Activated CD4-positive, alpha-beta T cell treated with anti-CD3 and anti-CD28 coated beads, Interleukin-2, amount 10 ng/mL, durations not matched to agents 24 days and 14 days (primary cell): ENCODE measurements at places on chromosomes 7 and 10.

GRCh38 chr10:22427101-22427500, 81.8 kb downstream of the SPAG6 start:
- no peaks in the 10 kb centered on the region for H3K36me3 ChIP-seq
- no peak overlapping the region for H3K4me3 ChIP-seq
- DNase-seq = no peak
- H3K27me3 ChIP-seq = peaks cover 50% of the 10 kb centered on the region
- H3K4me1 ChIP-seq = peaks cover 5% of the 10 kb centered on the region
- no peak overlapping the region for H3K27ac ChIP-seq

DNA sequence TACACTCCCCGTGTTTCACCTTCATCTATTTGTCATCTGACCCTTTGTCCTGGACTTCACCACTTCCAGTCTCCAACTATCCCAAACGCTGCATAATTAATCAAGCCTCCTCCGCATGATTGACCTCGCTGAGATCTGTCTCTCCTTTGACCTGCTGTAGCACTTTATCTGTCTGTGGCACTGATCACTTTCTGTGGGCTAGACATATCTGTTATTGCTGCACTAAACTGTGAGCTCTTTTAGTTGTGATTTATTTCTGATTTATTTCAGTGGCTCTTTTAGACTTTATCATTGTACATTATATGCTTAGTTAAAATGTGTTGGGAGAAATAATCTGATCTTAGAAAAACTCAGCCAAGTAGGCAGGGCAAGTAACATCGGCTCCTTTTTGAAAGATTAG, 91.9 kb upstream of the GATA3 start:
- H3K4me1 ChIP-seq = peaks cover 4% of the 10 kb centered on the region
- no peaks in the 10 kb centered on the region for H3K27me3 ChIP-seq
- H3K36me3 ChIP-seq = peaks cover 22% of the 10 kb centered on the region
- H3K27ac ChIP-seq = no peak overlapping the region
- no peak overlapping the region for H3K4me3 ChIP-seq

DNA sequence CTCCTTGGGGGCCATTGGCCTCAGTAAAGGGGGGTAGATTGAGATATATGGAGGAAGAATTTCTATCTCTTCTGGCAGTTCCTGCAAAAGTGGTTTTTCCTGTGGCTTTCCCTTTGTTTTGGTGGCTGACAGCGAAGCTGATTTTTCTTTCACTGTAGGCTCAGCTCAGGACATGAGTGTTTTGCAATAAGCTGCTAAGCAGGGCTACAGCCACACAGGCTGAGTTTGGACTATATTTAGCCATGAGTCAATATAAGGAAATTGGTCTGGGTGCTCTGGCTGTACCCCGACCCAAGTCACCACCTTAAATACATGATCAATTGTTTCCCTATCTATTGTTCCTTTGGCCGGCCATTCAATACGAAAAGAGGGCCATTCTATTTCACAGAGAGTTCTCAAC, 212.7 kb upstream of the KCND2 start:
- H3K4me3 ChIP-seq = no peak overlapping the region
- no peaks in the 10 kb centered on the region for H3K27me3 ChIP-seq
- no peaks in the 10 kb centered on the region for H3K4me1 ChIP-seq
- DNase-seq = no peak

DNA sequence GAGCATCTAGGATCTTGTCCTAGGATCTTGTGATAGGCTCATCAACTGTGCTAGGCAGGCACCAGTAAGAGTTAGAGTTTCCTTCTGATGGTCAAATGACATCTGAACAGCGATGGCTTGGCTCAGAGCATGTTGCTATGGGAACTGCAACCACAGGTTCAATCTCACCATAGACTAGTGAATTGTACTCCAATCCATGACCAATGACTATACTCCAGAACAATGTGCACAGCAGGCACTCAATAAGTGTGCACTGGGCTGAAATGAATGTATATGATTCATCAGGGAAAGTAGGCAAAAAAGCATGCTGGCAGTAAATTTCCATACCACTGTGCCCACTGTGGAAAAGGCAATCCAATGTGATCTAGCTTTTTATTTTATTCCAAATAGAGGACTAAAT, 163.6 kb upstream of the HPS1 start:
- no peak overlapping the region for H3K4me3 ChIP-seq
- no peak overlapping the region for H3K27ac ChIP-seq
- H3K36me3 ChIP-seq = no peaks in the 10 kb centered on the region
- H3K27me3 ChIP-seq = peaks cover 12% of the 10 kb centered on the region
- no peak for DNase-seq

DNA sequence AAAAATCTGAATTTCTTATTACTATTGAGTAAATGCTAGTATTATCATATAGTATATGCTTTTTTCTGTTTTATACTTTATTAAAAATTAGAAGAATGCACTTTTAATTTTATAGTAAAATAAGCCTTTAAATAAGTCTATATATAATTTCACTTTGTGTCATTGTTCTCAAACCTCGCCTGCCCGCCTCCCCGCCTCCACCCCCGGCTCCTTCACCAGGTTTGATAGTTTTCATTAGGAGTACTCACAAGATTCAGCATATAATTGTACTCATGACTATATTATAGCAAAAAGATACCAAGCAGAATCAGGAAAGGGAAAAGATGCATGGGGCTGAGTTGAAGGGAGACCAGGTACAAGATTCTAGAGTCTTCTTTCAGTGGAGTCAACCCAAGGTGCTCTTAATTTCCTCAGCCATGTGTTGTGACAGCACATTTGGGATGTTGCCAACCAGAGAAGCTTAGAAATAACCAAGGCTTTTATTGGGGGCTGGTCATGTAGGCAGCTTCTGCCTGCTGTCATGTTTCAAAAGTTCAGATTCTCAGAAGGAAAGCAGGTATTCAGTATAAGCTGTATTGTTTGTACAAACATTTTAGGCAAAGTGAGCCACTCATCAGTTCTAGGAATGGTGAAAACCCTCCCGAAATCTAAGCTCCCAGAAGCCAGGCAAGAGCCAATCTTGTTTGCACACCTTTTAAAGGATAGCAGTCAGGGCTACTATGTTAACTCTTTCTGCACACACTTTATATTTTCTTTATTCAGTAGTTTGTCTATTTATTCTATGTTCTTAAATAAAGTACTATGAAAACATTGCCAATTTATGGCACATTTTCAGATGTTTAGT, 12.3 kb downstream of the NHLRC2 start:
- H3K4me3 ChIP-seq = no peak overlapping the region
- H3K27me3 ChIP-seq = no peaks in the 10 kb centered on the region
- H3K27ac ChIP-seq = no peak overlapping the region
- H3K4me1 ChIP-seq = peaks cover 7% of the 10 kb centered on the region

DNA sequence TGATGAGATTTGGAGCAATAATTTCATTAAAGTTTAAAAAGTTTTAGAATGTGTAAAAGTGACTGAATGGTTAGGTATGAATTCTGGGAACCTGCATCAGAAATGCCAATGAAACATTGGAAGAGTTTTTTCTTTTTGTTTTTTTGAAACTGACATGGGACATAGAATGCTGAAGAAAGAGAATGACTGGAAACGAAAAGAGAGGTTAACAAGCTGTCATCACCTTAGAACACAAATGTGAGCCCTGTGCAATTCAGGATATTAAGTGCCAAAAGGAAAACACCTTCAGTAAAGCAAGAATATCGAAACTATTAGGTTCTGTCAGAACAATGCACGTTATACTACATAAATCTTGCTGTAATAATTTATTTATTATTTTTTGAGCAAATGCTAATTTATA, 12.6 kb upstream of the EXOC4 start:
- H3K4me3 ChIP-seq = no peak overlapping the region
- DNase-seq = no peak
- no peaks in the 10 kb centered on the region for H3K36me3 ChIP-seq

GRCh38 chr7:26861050-26861449, 3.3 kb downstream of the SKAP2 start:
- H3K27ac ChIP-seq = no peak overlapping the region
- peaks cover 19% of the 10 kb centered on the region for H3K4me1 ChIP-seq
- H3K36me3 ChIP-seq = peaks cover 2% of the 10 kb centered on the region
- H3K4me3 ChIP-seq = no peak overlapping the region
- peaks cover 63% of the 10 kb centered on the region for H3K27me3 ChIP-seq
- DNase-seq = no peak

DNA sequence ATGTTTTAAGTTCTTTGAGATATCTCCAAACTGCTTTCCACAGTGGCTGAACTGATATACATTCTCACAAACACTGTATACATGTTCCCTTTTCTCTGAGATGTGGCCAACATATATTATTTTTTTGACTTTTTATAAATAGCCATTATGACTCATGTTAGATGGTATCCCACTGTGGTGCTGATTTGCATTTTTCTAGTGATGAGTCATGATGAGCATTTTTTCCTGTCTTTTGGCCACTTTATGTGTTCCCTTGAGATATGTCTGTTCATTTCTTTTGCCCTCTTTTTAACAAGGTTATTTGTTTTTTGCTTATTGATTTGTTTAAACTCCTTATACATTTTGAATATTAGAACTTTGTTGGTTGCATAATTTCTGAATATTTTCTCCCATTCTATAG, 1055.1 kb downstream of the NXPH1 start:
- no peaks in the 10 kb centered on the region for H3K27me3 ChIP-seq
- DNase-seq = no peak
- H3K36me3 ChIP-seq = no peaks in the 10 kb centered on the region
- no peaks in the 10 kb centered on the region for H3K4me1 ChIP-seq
- no peak overlapping the region for H3K27ac ChIP-seq

DNA sequence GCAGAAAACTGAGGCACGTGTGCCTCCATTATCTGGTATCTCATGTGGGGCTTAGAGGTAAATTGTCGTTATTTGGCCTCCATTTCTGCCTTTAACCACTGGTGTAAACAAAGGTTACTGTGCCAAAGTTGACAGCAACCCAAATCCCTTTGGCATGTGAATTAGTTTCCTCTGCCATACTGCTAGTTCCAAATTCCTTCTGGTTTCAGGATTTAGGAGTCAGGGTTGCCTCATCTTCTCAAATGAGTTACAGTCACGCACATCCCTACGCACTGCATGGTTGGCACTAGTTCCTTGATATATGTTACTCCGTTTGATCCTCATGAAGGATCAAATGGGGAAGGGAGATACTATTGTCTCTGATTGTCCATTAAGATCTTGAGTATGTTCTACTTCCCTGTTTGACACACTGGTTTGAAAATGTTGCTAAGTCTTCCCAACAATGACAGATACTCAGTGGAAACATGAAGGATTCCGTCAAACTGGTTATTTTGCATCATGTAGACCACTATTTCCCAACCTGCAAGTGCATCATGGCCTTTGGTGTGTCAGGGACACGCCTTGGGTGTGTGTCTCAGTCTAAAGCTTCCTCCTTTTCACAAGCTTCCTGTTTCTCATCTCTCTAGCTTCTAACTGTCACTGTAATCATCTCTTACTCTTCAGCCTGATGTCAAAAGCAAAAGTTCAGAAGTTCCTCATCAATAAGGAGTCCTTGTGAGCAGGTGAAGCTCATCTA, at the start of gene LIPN:
Gene LIPN, plus strand, starts transcription at position 655 of the 736 bp plus-strand sequence. CDS start 1,386 bp downstream, outside the sequence.
- H3K27me3 ChIP-seq = peaks cover 30% of the 10 kb centered on the region
- no peak within 1 kb of the TSS for H3K4me3 ChIP-seq
- no peaks in the 10 kb centered on the region for H3K36me3 ChIP-seq
- no peak within 1 kb of the TSS for H3K27ac ChIP-seq
- DNase-seq = no peak

DNA sequence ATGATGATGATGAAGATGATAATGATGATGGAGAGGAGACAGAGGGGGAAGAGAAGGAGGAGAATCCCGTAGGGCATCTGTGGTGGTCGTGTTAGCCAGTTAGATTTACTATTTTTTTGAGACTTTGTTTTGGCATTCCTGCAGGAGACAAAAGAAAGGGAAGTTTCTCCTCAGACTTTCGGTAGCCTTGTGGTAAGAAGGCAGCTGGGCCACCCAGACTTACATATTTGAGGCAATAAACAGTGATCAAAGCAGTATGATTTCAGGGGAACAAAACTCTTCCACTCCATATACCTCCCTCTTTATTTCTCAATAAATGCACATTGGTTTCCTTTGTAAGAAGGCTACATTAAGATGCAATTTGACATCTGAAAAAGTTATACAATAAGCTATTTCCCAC, 32.4 kb upstream of the BICC1 start:
- no peak overlapping the region for H3K4me3 ChIP-seq
- peaks cover 2% of the 10 kb centered on the region for H3K4me1 ChIP-seq
- H3K36me3 ChIP-seq = no peaks in the 10 kb centered on the region
- no peak for DNase-seq
- peaks cover 2% of the 10 kb centered on the region for H3K27me3 ChIP-seq

DNA sequence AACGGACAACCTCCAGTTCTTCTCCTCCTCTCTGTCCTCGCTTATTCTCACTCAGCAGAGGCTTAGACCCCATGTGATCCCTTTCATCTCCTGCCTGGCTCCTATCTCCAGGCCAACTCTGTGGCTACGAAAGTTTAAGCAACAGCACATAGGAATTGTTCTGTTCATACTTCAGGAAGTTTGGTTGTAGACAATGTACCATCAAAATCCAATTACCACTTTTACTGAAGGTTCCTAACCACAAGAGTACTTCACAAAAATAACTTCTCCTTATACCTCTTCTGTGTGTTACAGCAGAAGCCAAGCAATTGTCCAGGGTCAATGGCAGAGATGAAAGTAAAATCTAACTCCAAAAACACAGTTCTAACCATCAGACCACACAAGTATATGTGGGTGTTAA, 80.0 kb downstream of the SLC25A13 start:
- H3K27me3 ChIP-seq = no peaks in the 10 kb centered on the region
- H3K36me3 ChIP-seq = peaks cover 2% of the 10 kb centered on the region
- peaks cover 6% of the 10 kb centered on the region for H3K4me1 ChIP-seq
- no peak overlapping the region for H3K27ac ChIP-seq
